ENCODE measurements at places on chromosomes 5 and 9.

DNA sequence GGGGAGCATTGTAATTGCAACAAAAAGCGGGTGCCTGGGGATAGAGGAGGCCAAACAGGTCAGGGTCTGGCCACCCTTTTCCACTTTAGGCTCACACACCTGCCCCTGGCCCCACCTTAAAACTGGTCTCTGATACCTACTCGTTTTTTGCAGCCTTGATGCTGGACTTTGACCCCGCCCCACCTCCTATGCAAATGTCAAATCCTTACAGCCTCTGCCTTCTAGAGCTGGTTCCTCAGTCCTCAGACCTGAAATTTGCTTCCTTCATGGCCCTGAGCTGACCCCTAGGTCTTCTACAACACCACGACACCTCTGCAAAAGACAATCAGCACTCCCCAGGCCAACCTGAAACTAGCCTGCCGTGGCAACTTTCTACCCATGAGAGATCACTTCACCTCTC lies 37.7 kb downstream of the SMIM23 start:
- no peak for DNase-seq

- DNase-seq, result no peak
These were observed 180.1 kb downstream of the TTLL11 start for GRCh38 chr9:121912812-121913627.

GRCh38 chr5:135053278-135053677 lies 19.2 kb upstream of the PITX1 start:
- no peak for DNase-seq

- DNase-seq, result no peak
These were observed 2.6 kb upstream of the GTF3C5 start for GRCh38 chr9:133028221-133028620.

DNA sequence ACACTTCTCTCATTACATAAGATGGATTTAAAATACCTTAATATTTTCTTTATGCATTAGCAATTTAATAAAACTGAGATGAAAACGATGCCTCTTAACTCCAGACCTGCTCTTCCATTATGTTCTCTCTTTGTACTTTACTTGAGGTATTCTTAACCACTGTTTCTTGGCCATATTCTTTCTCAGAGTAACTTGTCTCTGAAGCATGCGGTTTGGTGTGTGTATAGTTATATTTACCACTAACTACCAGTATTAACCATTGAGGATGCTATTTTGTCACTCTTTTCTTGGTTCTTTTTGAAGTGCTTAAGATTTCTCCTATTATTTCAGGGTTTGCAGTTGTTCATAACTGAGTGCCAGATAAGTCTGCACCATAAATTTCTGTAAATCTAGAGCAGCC lies 17.9 kb downstream of the TMEM167A start:
- DNase-seq, result no peak

- no peak for DNase-seq
These were observed 6.7 kb downstream of the NRARP start for GRCh38 chr9:137295238-137295811.

- peak; percentile 64 for DNase-seq
These were observed 66.0 kb upstream of the PTPRD start for GRCh38 chr9:10678790-10679189.

- peak; percentile 31 for DNase-seq
These were observed 5.9 kb downstream of the DMRTA1 start for GRCh38 chr9:22452415-22453010.

DNA sequence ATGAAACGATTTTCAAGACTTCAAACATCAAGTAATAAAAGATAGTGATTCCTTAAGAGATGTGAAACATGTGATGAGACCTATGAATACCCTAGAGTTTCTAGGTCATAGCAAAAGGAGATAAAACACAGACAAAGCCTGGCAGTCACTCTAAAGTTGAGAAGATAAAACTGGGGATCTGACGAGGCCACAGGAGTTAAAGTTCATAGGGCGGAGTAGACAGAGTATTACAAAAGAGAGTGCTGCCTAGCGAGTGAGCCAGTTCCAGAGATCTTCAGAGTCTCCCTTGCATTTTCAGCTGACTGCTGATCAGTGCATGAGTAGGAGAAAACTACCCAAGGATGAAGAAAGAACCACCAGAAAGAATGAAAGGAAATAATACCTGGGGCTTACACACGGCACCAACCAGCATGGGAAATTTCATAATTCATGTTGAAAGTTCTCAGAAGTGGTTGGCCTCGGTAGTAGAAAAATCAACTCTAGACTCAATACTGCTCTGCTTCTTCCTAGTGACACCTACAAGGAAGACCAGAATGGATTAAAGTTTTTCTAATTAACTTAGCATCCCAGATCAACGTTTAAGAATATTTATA lies 30.4 kb downstream of the FBXO4 start:
- no peak for DNase-seq

GRCh38 chr5:111511831-111512374 lies 432 bp downstream of the STARD4 start:
- no peak for DNase-seq

GRCh38 chr9:136821826-136822544 lies 14.2 kb downstream of the RABL6 start:
- no peak for DNase-seq

- DNase-seq, result no peak
These were observed 49.0 kb downstream of the NDUFAF2 start for GRCh38 chr5:60993875-60994571.

GRCh38 chr9:100104314-100104713 lies 5.3 kb downstream of the INVS start:
- DNase-seq, result peak; percentile 25

DNA sequence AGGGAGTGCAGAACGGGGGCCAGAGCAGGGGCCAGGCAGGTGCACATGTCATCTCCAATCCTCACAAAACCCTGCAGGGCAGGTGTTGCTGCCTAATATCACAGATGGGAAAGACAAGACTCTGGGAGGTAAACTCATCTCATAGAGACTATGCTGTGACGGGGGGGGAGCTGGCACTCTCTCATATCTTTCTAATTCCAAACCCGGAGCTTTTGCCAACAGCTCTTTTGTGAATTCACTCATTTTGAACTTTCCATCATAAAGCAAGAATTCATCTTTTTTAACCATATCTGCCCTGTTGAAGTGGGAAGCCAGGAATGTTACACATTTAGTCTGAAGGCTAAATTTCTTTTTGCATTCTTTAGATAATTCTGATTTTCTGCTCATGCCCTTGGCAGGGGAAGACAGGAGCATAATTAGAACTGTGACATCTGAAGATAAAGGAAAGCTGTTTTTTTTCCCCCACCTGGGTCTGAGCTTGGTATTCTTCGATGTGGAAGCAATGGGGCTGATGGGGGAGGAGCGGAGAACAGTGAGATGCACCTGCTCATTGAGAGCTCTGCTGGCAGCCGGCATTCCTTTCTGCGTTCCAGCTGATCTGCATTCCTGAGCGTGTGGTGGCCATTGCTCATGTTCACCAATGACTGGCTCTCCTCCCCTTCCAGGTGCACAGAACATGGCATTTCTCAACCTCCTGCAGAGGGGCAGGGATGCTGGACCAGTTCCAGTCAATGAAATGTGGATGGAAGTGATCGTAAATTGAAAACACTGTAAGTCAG lies 159.2 kb downstream of the NSG2 start:
- no peak for DNase-seq

- peak; percentile 67 for DNase-seq
These were observed 246.1 kb upstream of the TUT7 start for GRCh38 chr9:86600291-86600690.

GRCh38 chr5:155905364-155905763 lies 421.6 kb upstream of the SGCD start:
- DNase-seq, result no peak

DNA sequence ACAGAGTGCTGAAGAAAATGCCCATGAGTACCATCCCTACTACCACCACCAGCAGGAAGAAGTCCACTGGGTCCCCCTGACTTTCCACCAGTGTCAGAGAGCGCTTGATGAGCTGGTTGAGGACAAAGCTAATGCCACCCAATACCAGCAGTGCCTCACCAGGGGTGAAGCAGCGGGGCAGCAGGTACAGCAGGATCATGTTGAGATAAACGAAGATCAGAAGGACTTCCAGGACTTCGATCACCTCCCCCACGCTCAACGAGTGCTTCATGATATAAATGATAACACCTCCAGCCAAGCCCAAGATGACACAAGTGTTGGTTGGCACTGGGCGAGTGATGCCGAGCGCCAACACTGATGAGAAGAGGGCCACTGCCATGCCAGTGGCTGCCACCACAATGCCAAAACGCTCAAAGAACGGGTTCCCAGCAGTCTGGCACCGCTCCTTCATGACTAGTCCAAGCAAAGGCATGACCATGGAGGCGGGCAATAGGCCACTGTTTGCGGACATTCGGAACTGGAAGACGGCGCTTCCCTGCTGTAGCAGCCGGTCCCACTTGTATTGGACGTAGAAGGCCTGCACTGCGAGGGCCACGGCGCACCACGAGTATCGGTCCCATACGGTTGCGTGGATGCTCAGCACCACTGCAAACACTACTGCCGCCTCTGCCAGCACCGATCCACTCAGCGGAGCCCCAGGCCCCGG lies 679 bp downstream of the DOLK start:
- no peak for DNase-seq

DNA sequence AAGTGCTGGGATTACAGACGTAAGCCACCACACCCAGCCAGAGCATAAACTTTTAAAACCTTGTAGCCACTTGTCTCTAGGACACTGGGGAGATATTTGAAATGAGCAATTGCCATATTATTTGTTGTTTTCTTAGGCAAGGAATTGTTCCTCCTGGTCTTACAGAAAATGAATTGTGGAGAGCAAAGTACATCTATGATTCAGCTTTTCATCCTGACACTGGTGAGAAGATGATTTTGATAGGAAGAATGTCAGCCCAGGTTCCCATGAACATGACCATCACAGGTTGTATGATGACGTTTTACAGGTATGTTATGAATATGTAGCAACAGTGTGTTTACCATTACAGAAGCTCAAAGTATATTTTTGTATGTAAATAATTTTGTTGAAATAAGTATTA lies 30.5 kb downstream of the SFXN1 start:
- DNase-seq, result no peak

GRCh38 chr5:40477856-40478546 lies 201.7 kb upstream of the PTGER4 start:
- peak; percentile 86 for DNase-seq

GRCh38 chr9:138080979-138081378 lies 203.4 kb downstream of the CACNA1B start:
- no peak for DNase-seq

DNA sequence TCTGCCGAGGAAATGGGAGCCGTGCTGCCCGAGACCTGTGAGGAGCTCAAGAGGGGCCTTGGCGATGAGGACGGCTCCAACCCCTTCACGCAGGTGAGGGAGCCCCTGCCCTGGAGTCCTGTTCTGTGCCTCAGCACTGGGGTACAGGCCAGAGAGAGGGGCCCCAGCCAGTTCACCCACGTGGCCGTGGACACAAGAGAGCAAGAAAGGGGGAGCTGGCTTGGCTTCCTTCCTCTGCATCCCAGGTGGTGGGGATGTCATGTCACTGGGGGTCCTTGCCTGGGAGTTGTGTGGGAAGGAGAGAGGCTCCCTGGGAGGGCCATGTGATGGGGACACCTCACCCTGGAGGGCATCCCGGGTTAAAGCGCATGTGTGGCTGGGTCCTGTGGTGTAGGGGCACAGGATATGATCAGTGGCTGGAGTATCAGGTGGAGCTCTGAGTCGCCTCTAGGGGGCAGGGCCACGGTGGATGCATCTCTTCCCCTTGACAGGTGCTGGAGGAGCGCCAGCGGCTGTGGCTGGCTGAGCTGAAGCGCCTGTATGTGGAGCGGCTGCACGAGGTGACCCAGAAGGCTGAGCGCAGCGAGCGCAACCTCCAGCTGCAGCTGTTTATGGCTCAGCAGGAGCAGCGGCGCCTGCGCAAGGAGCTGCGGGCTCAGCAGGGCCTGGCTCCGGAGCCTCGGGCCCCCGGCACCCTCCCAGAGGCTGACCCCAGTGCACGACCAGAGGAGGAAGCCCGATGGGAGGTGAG lies 7.5 kb downstream of the N4BP3 start:
- DNase-seq, result peak; percentile 46

GRCh38 chr5:151456321-151456940 lies 9.0 kb downstream of the SLC36A1 start:
- DNase-seq, result no peak

GRCh38 chr5:10987276-10987924 lies 226.4 kb upstream of the DAP start:
- no peak for DNase-seq

- no peak for DNase-seq
These were observed 39.0 kb downstream of the CACNA1B start for GRCh38 chr9:137916540-137916939.

DNA sequence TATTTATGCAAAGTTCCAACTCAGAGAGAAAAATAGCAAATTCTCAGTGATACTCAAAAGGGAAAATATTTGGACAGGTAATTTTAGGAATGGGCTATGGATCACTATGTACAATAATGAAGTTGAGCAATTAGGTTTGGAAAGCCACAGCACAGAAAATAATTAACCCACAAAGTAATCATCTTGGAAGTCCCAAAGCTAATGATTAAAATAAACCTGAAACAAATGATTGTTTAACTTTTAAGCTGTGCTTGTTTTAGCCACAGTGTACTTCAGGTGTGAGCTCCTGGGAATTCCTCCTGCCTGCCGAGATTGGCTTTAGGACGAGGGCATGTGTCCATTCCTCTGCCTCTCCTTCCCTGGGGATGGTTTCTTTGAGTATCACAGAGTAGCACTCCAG lies 403.9 kb downstream of the ZSWIM6 start:
- DNase-seq, result no peak

- peak; percentile 81 for DNase-seq
These were observed 719 bp upstream of the ISCA1 start for GRCh38 chr9:86282979-86283535.

DNA sequence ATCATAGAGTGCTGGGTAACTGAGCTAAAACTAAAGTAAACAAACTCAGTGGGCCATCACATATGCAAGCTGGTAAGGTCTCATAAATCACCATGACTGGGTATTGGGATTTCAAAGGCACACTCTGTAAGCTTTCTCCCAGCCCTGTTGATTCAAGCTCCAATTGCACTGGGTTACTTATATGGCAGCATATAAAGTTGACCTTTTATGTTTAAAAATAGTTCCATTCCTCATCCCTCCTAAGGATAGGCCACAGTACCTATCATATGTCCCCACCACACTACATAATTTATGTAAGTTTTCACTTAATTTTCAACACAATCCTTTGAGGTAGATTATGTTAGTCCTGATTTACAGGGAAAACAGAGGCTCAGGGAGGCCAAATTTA lies 438.4 kb downstream of the RAB3C start:
- no peak for DNase-seq

- no peak for DNase-seq
These were observed 68.3 kb downstream of the WNK2 start for GRCh38 chr9:93252116-93252780.

DNA sequence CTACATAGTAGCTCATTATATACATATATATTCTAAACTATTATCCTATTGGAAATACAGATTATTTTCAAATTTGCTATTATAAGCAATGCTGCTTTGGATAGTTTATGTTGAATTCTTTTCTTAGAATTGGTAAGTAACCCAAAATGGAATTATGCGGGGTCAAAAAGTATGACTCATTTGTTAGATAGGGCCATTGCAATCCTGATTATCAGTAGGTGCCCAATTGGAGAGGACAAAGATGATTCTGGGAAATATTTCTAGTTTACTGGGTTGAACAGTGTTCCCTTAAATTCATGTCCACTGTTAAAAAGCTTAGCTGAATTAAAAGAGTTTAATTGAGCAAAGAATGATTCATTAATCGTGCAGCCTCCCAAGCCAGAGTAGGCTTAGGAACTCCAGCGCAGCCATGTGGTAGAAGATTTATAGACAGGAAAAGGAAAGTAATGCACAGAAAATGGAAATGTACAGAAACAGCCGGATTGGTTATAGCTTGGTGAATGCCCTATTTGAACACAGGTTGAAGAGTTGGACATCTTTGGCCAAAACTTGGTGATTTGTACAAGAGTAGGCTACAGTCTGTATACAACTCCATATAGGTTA lies 81.8 kb downstream of the GDNF start:
- peak; percentile 40 for DNase-seq
